ENCODE measurements at places on chromosomes 2 and 18.

- DNase-seq: no peak
Observed at GRCh38 chr2:202883987-202884675, 12.6 kb upstream of the ICA1L start.

DNA sequence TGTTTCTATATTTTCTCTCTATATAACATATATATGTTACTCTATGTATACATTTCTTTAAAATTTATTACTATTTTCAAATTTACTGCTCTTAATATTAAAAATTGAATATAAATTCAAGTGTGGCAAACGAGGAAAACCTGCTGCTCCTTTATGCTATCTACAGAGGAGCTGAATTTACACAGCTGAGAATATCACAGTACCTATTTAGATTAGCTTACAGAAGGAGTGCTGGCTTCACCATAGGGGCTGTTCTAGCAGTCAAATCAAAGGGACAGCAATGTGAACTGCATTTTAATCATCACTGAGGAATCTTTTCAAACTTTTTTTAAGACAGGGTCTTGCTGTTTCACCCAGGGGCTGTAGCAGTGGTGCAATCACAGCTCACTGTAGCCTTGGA, 213.8 kb downstream of the SRBD1 start:
- no peak for DNase-seq

GRCh38 chr2:20363578-20363977, 12.9 kb upstream of the PUM2 start:
- DNase-seq: no peak

DNA sequence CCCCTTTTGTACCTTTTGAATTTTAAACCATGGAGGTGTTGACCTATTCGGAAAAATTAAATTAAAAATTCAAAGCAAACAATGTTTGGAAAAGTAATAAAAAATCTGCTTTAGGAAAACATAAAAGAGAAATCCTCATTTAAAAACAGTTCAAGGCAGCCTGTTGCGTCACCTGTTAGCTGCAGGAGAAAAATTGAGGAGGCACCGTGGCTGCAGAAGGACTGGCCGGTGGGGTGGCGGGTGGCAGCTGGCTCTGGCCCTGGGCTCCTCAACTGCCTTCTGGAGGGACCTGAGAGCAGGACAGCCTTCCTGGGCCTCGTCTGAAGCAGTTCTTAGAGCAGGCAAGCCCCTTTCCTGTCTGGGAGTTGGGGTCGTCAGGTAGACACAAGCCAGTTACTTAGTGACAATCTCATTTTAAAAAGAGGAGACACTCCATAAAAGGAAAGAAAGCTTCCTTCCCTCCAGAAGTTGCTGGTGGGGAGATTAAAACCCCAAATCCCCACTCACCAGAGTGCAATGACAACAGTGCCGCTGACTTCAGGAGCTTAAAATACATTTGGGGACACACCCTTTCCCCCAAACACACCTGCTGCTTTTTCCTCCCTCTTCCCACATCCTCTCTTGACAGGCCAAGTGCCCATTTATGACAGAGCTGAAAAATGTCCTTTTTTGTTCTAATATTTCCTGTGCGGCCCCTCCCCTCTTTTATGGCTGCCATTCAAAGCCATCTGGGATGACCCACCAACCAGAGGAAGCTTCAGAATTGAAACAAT, 9.7 kb downstream of the ZBTB7C start:
- no peak for DNase-seq

GRCh38 chr2:206556357-206556949, 85.8 kb upstream of the FAM237A start:
- DNase-seq: no peak

DNA sequence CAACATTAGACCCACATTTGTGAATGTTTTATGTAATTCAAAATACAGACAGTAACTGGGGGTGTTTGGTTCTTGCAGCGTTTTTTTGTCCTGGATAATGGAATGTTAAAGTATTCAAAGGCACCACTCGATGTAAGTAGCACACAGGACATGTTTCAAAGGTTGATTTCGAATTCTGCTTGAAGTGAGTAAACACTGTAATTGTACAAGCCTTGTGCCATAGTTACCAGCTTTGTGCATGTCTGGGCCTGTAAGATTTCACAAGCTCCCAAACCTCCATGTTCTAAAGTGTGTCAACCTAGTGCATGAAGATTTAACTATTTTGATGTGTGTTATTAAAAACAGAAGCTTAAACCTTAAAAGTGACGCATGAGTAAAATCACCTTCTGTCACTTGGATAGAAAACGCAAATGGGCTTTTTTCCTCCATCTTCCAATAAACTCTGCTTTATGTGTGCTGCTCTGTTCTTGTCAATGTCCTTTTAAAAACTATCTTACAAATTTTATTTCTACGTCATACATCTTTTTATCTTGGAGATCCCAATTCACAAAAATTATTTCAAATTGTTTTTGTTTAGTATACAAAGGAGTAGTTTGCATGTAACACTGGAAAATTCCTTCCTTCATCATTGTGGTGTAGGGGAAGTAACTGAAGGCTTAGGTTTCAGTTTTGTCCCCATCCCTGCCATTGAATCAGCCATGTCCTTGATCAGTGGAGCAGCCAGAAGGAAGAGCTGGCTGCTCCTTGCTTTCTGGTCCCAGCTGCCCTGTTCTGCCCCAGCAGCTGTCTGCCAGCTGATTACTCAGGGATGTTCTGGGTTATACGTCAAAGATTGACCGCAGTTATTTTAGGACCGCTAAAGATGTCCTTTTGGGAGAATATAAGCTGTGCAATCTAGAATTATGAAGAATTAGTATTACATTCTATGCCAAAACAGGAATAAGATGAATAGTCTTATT, 119.2 kb downstream of the PRKRA start:
- no peak for DNase-seq

- DNase-seq: no peak
Observed at GRCh38 chr2:2007551-2008501, 263.5 kb upstream of the PXDN start.

- no peak for DNase-seq
Observed at GRCh38 chr18:33735428-33735827, 157.4 kb downstream of the ASXL3 start.

DNA sequence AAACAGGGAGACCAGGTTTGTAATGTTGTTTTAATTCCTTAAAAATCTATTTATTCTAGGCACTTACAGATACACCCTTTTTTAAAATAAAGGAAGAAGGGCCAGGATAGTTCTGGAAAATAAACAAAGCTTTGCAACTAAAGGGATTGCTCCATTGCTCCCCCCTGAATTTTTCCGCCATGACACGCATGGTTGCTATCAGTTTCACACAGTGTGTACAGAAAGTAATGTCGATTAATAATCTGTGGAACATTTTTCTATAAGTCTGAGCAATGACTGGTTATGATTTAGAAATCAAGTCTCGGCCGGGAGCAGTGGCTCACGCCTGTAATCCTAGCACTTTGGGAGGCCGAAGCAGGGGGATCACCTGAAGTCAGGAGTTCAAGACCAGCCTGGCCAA, 90.8 kb downstream of the GAREM1 start:
- DNase-seq: no peak

- DNase-seq: no peak
Observed at GRCh38 chr18:13521418-13521817, 204.9 kb downstream of the FAM210A start.

DNA sequence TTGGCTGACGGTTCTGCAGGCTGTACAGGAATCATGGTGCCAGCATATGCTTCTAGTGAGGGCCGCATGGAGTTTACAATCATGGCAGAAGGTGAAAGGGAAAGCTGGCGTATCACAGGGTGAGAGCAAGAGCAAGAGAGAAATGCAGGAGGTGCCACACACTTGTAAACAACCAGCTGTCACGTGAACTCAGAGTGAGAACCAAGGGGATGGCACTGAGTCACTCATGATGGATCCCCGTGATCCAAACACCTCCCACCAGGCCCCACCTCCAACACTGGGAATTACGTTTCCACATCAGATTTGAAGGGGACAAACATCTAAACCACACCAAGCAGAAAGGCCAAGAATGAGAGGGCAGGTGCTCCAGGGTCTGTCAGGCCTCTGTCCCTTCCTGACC, 185.0 kb upstream of the PID1 start:
- DNase-seq: no peak

- DNase-seq: no peak
Observed at GRCh38 chr2:146734042-146734820, 1110.6 kb upstream of the ACVR2A start.

GRCh38 chr18:39259736-39260135, 1694.1 kb upstream of the CELF4 start:
- no peak for DNase-seq

GRCh38 chr2:84085562-84085961, 373.5 kb downstream of the SUCLG1 start:
- no peak for DNase-seq

DNA sequence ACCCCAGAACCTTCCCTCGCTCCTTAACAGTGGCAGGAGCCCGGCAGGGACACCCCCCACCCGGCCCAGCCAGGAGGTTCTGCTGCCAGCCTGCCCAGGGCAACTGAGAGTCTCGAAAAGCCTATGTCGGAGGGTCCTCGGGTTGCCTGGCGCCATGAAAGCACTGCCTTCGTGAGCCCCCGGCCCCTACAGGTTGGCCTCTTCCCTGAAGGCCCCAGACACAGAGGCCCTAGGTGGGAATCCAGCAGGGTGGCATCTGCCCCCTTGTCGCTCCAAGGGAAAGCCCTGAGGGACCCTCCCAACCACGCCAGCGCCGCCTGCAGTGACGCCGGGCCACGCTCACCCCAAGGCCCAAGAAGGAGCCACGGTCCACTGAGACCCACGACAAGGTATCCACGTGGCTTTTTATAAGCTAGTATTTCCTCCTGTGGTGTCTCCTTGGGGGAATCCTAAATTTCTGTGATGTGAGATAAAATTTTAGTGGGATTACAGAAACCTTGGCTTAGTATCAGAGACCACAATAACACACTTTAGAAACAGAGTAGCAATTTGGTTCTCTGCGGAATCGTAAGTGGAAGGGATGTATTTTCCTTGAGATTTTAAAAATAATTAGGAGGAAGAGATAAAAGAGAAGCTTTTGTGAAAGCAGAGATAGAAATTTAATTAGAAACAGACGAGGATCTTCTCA, 138.9 kb downstream of the HDAC4 start:
- no peak for DNase-seq

DNA sequence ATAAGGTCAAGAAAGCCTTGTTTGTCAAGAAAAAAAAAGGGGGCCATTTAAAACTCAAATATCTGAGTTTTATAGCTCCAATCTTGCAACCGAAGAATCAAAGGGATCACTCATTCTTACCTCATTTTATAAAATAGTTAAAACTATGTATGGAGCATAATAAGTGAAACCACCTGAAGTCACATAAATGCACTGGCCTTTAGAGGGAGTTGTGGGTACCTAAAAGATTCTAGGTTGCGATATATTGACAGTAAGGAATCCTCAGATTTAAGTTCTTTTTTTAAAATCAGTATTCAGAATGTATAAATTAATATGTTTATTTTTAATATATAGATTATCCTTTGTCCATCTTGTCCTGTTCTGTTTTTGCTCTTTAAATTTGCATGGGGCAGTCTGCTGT, 3.4 kb downstream of the ARHGAP28 start:
- DNase-seq: no peak

DNA sequence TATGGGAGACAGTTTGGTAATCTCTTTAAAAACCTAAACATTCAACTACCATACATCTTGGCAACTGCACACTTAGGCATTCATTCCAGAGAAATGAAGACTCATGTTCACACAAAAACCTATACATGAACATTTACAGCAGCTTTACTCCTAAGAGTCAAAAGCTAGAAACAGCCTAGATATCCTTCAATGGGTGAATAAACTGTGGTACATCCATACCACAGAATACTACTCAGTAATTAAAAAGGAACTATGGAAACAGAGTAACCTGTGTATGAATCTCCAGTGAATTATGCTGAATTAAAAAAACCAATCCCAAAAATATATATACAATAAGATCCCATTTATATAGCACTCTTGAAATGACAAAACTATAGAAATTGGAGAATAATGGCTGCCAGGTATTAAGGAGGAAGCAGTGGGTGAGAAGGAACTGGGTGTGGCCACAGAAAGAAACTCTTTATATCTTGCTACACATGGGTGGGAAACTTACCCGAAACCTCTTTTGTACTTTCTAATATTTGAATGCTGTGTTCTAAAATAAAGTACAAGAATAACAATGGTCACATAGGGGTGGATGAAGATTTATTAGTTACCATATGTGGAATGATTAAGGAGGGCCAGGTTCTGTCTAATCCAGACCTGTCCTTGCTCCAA, 13.7 kb downstream of the SESTD1 start:
- DNase-seq: no peak

GRCh38 chr18:7437870-7438269, 129.2 kb upstream of the PTPRM start:
- no peak for DNase-seq

DNA sequence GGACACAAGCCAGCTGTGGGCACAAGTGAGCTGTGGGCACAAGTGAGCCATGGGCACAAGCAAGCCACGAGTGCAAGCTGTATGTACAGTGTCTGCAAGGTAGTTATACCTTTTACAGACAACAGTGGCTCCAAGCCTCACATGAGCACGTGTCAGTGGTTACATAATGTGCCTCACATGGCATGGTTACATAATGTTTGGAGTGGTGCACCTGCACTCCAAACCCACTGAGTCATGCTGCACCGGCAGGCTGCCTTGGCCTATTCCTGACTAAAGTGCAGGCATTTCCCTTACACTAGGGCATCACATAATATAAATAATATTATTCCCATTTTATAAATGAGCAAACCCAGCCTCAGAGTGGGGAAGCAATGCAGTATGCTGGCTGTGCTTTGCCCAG, 62.6 kb downstream of the MARCO start:
- DNase-seq: no peak

DNA sequence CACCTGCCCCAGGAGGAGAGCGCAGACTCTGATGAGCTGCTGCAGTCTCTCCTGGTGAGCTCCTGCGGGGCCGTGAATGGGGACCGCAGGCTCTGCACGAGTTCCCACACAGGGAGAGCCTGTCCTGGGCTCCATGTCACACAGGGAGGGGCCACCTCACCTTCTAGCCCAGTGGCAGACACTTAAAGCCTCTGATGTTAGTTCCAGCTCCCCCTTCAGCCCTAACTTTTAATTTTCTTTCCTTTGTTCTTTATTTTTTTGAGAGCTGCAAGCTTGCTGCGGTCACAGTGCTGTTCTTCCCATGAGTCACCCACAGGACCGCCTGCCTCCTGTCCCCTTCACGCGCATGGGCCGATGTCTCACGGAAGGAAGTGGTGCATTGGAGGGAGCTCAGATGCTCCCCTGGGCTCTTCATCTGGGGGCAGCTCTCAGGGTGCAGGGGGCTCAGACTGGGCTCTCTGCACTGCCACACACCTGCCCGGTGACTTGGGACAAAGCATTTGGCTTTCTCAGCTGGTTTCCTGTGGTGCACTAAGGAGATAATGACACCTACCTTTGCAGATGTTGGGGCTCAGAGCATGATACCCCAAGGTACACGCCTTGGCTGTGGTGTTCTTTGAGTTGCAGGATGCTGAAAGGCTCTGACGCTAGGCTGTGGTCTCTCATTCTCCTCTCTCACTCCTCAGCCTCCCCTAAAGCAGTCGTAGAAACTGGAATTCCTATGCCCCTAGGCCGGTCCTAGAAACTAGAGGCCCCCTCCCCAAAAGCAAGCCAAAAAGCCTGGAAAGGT, 37.2 kb upstream of the PXDN start:
- no peak for DNase-seq

GRCh38 chr2:224934526-224935188, 107.6 kb downstream of the DOCK10 start:
- no peak for DNase-seq

GRCh38 chr2:122206101-122206500, 450.6 kb downstream of the TSN start:
- no peak for DNase-seq

Measured in neural crest cell (in vitro differentiated cells).